NCI-H69 (cell line): ENCODE measurements at places on chromosomes 16 and 17.
A peak's percentile ranks its signal among the peaks of the same experiment; 100 is the strongest.

GRCh38 chr17:21239680-21240368 is 13.4 kb downstream of the NATD1 start:
- DNase-seq: peak; percentile 19

DNA sequence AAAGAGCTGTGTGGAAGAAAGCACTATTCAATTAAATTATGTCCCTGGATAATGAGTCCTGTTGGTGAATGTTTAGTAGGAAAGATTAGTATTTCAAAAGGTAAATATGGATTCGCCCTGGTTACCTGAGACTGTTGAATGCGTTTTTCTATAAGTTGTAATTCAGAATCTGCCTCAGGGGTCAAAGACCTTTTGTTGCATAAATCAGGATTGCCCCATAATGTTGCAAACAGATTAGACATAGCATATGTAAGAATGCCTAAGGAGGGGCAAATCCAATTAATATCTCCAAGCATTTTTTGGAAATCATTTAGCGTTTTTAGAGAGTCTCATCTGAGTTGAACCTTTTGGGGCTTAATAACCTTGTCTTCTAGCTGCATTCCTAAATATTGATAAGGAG is 70.1 kb upstream of the ARL4D start:
- no peak for DNase-seq

GRCh38 chr17:518047-518735 is 165.6 kb upstream of the RPH3AL start:
- no peak for DNase-seq

GRCh38 chr17:79453481-79453880 is 157.4 kb downstream of the RBFOX3 start:
- no peak for DNase-seq

GRCh38 chr16:86508947-86509758 is 1.2 kb upstream of the FOXF1 start:
- DNase-seq: peak; percentile 44

DNA sequence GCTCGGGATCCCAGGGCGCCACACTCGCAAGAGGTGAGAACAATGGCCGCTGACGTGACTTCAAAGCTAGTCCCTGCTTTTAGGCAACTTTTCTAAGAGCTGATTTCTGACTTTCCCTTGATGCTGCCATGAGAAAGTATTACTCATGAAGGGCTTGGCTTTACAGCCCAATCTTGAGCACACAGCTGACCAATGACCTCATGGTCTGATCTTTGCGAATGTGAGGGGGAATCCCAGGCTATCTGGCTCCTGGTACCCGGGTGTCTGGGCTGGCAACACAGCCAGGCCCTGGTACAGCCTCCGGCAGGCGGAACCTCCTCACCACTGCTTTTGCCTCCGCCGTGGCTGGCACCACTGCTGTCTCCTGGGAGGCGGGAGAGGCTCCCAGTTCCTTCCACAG is 17.5 kb downstream of the NDUFAF8 start:
- no peak for DNase-seq
